Tongue (tissue), 3 donors: ENCODE measurements at places on chromosomes 12 and 14. TPM values are rescaled to one million over a fixed set of nuclear protein-coding genes. Genes with fewer than 3 reads are reported as not detected.
A peak's percentile ranks its signal among the peaks of the same experiment; 100 is the strongest.

Gene MRPL52
- total RNA-seq, result 36.8 TPM

Gene AQP5
- total RNA-seq, result 10.4 TPM

Gene FAM177A1
- total RNA-seq, result 22.3 TPM

Gene CATSPERB
- total RNA-seq, result 5.7 TPM

Gene LALBA
- total RNA-seq, result not detected

Gene LRRC23
- 5.9 TPM for total RNA-seq

Gene PLBD1
- 16.9 TPM for total RNA-seq

Gene TAS2R31
- 17.7 TPM for total RNA-seq

Gene BCL11B
- total RNA-seq, result 5.7 TPM

Gene KRT85
- not detected for total RNA-seq

Gene OVCH1
- 0.10 TPM for total RNA-seq

Gene GALNT6
- total RNA-seq, result 14.4 TPM

Gene NEUROD4
- not detected for total RNA-seq

DNA sequence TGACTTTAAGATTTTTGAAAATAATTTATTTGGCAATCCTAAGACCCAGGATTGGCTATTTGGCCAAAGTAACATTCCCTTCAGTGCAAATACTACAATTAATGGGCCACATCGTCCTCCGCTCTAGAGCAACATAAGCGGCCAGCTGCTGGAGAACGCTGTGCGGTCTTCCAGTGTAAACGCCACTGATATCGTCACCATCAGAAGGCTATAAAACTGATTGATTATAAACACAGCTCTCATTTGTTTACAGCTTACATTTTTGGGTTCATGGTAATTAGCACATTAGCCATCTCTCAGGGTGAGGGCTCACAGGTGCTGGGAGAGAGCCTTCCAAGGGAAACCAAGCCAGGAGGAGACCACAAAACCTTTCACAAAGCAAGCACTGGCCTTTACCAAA is 130.1 kb upstream of the BMP4 start:
- peak; percentile 6 for DNase-seq

GRCh38 chr14:90645842-90646443 is 170.3 kb downstream of the TTC7B start:
- DNase-seq, result peak; percentile 86

- no peak for DNase-seq
Observed at GRCh38 chr12:62588916-62589315, 122.3 kb downstream of the MON2 start.

GRCh38 chr12:100258127-100258526 is 8.8 kb downstream of the DEPDC4 start:
- no peak for DNase-seq

GRCh38 chr12:121202407-121203355 is 7.2 kb upstream of the P2RX4 start:
- no peak for DNase-seq

DNA sequence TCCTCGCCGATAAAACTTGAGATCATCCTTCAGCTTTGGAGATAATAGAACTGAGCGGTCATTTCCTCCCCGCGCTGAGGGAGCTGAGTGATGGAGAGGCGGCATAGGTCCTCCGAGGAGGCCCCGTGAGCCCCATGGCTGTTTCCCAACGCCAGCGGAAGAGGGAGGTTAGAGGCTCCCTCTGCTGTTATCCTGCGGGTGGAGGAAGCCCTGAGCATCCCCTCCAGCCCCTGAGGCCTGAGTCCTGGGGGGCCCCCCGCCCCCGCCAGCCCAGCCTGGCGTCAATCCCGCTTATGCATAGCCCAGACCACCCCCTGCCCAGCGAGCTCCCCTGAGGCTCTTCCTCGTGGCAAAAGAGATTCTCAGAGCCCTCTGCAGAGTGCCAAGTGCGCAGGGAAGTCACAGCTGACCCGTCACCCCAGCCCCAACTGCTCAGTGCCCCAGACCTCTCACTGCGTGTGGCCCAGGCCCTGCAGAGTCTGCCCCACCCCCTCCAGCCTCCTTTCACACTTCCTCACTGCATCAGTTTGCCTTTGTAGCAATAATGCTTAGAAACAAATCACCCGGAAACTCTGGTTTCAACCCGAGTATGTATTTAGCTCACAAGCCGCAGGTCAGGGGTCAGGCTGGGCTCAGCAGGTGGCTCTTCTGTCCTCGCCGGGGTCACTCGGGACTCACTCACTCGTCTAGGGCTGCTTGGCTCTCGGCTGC is 44.7 kb upstream of the GALNT9 start:
- DNase-seq, result no peak

DNA sequence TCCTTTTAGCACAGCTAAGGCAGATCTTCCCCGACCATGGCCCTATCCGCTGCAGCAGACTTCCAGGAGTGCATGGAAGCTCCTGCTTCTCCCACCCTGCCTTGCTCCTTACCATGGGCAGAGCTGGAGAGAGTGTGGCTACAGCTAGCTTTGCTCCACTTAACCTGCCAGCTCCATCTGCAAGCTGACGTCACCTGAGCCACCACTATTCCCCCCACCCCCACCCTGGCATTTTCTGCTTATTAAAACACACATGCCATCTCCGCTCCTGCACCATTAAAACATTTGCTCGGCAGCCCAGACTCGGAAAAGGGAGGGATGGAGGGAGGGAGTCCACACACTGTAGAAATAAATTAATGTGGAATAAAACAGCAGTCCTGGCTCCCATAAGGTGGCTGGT is 67.8 kb downstream of the TUNAR start:
- DNase-seq, result no peak

- no peak for DNase-seq
Observed at GRCh38 chr12:8680533-8680932, 17.3 kb upstream of the RIMKLB start.

- no peak for DNase-seq
Observed at GRCh38 chr12:49461221-49461620, 77.6 kb upstream of the KCNH3 start.

GRCh38 chr12:18165889-18166288 is 75.9 kb upstream of the RERGL start:
- DNase-seq, result no peak

GRCh38 chr12:12367482-12367998 is 10.7 kb downstream of the BORCS5 start:
- DNase-seq, result no peak

- no peak for DNase-seq
Observed at GRCh38 chr12:17235996-17236395, 630.0 kb upstream of the LMO3 start.

DNA sequence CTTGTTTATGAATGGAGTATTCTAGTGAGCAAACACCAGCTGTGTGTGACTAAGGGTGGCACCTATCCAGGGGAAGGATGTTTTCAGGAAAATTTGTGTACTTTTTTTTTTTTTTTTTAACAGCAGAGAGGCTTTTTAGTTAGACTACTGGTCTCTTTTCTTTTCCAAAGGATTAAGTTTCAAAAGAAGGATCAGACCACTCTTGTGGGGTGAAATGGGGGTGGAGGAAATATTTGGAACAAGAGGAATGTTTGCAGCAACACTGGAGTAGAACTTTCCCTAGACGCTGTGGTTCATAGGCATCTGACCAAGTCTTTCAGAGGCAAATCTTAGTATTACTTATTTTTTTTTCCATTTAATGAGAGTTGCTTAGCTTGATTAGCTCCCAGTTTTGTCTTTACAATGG is 21.1 kb downstream of the NUBPL start:
- DNase-seq, result peak; percentile 62

- DNase-seq, result peak; percentile 62
Observed at GRCh38 chr12:50542448-50542847, 37.7 kb downstream of the DIP2B start.

DNA sequence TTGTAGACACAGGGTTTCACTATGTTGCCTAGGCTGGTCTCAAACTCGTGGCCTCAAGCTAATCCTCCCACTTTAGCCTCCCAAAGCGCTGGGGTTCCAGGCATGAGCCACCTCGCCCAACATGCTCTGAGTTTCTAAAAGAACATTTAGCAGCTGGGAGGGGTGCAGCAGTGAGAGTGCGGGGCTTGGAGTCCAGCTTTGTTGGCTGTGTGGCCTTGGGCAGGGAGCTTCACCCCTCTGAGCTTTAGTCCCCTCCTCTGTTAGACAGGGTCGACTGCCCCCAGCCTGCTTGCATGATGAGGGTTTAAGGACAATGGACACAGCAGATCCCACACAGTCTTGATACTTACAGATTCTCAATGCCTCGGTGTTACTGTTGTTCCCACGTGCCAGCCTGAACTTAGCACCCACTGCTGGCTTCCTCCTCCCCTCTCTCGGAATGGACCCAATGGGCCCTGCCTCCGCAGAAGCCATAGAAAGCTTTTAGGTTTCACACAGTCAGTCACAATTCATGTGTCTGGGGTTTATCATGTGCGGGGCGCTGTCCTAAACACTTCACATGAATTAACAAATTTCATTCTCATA is 54.6 kb downstream of the PSMA6 start:
- no peak for DNase-seq

DNA sequence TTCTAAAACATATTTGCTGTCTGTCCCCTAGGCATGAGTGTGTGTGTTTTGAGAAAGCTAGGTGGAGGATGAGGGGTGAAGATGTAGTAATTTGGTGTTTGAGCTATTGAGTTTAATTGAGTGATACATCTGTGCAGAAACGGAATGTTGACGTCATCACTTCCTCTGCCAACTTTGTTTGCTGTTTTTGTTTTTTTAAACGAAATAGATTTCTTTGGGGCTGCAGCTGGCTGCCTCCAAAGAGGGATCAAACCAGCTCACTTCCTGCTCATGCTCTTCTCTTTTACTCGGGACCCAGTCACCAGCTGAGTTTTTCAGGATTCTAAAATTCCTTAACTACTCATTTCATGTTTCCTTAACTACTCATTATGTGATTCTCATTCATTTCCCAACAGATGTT is 19.5 kb upstream of the CRACR2A start:
- no peak for DNase-seq

DNA sequence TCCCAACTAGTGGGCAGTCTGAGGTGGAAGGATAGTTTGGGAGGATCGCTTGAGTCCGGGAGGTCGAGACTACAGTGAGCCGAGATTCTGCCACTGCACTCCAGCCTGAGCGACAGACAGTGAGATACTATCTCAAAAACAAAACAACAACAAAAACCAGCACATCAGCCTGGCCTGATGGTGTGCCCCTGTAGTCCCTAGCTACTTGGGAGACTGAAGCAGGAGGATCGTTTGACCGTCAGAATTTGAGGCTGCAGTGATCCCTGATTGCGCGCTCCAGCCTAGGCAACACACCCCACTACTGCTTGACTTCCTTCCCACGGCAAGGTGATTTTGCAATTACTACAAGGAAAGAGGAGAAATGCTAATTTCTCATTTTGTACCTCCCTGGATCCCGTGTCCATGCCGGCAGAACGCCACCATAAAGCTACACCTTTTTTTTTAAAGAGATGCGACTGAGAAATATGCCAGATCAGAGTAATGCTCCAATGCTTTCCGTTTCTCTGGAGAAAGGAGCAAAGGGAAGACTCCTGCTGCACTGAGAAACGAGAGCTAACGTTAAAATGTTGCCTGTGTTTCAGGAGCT is 672 bp upstream of the SCFD1 start:
- DNase-seq, result no peak

- DNase-seq, result no peak
Observed at GRCh38 chr12:5513406-5513805, 81.5 kb downstream of the NTF3 start.

GRCh38 chr12:2114071-2114470 is 61.3 kb downstream of the CACNA1C start:
- DNase-seq, result no peak

GRCh38 chr12:71214511-71215285 is 56.9 kb upstream of the TSPAN8 start:
- DNase-seq, result no peak

DNA sequence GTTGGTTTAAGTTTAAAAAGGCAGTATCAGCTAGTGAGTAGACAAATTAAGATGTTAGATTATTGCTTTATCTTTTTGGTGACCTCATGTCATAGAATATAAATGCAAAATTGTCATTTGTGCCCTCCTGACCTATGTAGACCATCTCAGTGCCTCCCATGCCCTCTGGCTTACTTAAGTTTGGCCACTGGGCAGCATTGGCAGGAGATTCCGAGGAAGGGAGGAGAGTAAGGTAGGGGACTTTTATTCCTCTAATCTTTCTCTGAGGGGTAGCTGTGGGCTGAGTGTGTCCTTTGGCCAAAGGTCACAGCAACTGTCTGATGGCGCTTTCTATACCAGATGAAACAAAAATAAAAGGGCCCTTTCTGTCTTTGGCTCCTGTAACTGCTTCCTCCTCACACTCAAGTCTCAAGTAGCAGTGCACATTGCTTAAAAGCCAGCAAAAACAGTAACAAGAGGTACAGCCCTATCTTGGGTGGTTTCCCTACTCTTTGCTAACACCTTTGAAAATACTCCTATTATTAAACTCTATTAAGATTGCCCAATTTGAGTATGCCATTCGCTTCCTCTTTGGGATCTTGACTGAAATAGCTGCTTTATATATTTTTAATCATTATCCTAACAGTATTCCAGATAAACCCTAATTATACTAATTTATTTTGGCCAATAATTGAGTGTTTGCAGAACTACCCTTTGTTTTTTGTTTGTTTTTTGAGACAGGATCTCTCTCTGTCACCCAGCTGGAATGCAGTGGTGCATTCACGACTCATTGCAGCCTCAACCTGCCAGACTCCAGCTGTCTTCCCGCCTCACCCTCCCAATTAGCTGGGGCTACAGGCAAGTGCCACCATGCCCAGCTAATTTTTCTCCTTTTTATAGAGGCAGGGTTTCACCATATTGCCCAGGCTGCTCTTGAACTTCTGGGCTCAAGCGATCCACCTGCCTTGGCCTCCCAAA is 56.5 kb upstream of the KCNH3 start:
- no peak for DNase-seq

DNA sequence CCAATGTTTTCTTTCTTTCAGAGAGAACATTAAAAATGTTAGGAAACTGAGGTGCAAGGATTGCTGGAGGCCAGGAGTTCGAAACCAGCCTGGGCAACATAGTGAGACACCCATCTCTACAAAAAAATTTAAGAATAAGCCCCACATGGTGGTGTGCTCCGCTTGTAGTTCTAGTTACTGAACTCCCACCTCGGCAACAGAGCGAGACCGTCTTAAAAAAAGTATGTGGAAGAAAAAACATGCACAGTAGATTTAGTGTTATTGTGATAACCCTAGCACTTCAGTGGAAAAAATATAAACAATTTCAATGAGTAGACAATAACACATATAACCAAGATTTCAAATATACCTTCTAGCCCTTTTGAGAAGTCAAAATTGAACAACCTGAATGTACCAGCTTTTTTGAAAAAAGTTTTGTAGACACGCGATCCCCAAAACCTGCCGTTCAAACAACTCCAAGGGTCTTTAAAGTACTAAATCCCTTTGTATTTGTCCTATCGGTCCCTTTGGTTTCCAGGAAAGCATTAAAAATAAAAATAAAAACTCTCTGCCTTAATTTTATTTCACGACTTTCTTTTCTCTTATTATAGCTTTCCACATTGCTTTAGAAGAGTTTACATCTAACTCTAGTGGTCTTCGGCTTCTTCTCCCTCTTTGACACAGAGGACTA is 1.0 kb upstream of the ANO6 start:
- peak; percentile 61 for DNase-seq
